SHP77 (cell line): ENCODE measurements at places on chromosomes 1 and 21.

DNA sequence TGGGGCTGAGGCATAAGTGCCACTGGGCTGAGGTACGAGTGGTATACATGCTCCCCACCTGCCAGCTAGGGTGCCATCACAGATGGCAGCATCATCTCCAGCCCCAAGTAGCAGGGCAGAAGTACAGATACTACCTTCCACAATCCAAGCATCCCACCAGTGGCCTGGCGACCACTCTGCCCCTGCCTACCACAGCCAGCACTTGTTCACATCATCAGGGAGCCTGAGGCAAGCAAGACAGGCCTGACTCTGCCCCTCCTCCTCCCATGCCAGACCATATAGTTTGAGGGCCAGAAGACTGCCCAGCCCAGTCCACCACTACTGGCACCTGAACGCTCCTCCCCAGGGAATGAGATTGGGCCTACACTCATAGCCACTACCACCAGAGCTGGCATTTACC lies 84.6 kb downstream of the SPATA6 start:
- no peak for DNase-seq

GRCh38 chr1:172442843-172443565 lies 865 bp downstream of the PIGC start:
- no peak for DNase-seq

GRCh38 chr21:44344541-44345183 lies 5.5 kb upstream of the CFAP410 start:
- DNase-seq: no peak

- no peak for DNase-seq
These were observed 14.1 kb downstream of the SUCO start for GRCh38 chr1:172547071-172547470.
